SK-N-SH treated with all-trans-retinoic acid at 6 μM for 48 hours (cell line): ENCODE measurements at places on chromosomes 1 and 21.

DNA sequence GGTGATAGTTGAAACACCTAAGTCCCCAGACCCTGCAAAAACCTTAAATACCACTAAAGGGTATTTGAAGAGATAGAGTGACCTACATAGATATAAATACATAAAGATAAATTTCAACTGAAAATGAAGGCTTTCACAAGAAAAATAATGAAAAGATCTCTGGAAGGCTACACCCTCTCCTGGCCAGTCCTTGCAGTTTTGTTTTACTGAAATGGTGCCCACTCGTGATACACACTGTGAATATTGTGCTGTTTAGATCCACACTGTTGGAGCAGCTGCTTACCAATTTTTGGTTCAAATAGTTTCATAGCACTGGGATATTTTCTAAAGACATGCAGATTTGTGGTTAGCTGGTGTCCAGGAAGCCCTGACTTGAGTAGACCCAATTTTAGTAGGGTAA, 31.5 kb upstream of the RNF187 start:
- ATAC-seq, result no peak

DNA sequence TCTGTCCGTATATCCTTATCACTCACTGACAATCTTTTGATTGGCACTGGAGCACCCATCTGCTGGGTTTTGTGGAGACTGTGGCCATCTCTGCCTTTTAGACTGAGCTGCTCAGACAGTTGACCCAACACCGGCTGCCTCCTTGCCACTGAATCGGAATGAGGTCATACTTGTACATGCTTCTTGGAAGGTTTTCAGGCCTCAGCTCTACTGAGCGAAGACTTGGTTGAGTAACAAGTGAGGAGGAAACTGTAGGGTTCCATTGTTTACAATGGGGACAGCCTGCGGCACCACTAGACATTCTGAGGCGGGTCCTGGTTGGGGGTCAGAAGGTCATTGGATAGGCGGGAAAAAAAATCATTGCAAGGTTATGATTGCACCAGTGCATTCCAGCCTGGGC, 320.3 kb downstream of the KIF26B start:
- peak; percentile 44; the same call in 2 of the 3 replicates for ATAC-seq

DNA sequence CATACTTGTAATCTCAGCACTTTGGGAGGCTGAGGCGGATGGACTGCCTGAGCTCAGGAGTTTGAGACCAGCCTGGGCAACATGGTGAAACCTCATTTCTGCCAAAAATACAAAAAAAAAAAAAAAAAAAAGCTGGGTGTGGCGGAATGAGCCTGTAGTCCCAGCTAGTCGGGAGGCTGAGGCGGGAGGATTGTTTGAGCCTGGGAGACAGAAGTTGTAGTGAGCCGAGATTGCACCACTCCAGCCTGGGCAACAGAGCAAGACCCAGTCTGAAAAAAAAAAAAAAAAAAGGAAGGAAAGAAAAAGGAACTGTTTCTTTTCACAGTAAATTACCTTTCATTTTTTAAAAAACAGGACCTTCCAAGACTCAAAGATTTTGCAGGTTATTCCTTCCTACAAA, 29.5 kb downstream of the LIN9 start:
- ATAC-seq, result no peak

DNA sequence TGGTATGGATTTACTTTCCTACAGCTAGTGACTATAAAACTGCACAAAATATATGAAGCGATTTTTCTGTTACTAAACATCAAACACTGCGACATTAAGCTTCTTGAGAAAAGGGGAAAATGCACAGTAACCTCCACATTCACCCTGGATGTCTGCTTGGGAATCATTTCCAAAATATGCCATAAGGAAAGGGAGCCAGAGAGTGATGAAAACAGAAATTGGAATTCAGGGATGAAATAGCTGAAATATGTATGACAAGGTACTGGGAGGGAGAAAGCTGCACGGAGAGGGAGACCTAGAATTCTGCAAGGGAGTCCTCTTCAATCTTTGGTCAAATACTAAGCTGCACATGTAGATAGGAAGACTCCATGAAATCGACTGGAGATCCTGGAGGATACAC, 31.6 kb upstream of the RAB3GAP2 start:
- no peak for ATAC-seq

- no peak for ATAC-seq
Measured at GRCh38 chr1:86551305-86551704, 4.4 kb downstream of the CLCA4 start.

GRCh38 chr1:226674892-226675714, 64.0 kb downstream of the ITPKB start:
- ATAC-seq, result no peak

DNA sequence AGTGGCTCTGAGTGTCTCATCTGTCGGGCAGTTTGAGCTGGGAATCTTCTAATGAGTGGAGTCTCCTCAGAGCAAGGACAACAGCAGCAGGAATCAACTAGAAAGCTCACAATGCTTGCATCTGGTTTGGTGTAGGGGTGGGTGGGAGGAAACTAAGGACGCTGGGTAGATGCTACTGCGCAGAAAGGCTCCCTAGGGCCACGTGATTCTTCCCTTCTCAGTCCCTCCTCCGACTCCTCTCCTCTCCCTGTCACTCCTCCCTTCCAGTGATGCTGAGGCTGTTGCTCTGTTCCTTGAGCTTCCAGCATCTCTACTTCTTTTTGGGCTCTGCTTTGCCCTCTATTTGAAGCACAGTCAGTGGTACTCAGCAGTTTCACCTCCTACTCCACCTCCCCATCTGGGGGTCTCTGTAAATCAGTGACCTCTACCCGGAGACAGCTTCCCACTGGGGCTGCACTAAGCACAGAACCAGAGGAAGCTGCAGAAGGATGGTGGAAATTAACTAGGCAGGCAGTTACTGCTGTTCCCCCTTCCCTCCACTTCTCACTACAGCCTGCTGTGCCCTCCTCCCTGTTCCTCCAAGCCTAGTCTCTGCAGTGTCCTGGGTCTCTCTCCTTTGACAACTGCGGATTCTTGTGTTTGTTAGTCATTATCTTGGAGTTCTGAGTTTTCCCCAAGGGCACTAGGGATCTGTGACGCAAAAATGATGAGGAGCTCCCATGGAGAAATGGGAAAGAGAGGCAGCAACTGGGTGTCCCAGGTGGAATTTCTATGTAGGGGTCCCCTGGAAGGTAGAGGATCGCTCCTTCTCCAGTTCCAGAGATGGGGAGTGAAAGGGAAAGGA, 5.8 kb downstream of the LINGO4 start:
- peak; percentile 14; the same call in 1 of the 3 replicates for ATAC-seq

- ATAC-seq, result no peak
Measured at GRCh38 chr1:30953685-30954084, 45.1 kb upstream of the SDC3 start.

GRCh38 chr1:5562769-5563168, 429.5 kb downstream of the NPHP4 start:
- no peak for ATAC-seq

GRCh38 chr1:12415038-12415466, 185.2 kb downstream of the VPS13D start:
- no peak for ATAC-seq

- ATAC-seq, result no peak; the same call in 2 of the 3 replicates
Measured at GRCh38 chr1:11764115-11764514, 2.1 kb downstream of the C1orf167 start.

DNA sequence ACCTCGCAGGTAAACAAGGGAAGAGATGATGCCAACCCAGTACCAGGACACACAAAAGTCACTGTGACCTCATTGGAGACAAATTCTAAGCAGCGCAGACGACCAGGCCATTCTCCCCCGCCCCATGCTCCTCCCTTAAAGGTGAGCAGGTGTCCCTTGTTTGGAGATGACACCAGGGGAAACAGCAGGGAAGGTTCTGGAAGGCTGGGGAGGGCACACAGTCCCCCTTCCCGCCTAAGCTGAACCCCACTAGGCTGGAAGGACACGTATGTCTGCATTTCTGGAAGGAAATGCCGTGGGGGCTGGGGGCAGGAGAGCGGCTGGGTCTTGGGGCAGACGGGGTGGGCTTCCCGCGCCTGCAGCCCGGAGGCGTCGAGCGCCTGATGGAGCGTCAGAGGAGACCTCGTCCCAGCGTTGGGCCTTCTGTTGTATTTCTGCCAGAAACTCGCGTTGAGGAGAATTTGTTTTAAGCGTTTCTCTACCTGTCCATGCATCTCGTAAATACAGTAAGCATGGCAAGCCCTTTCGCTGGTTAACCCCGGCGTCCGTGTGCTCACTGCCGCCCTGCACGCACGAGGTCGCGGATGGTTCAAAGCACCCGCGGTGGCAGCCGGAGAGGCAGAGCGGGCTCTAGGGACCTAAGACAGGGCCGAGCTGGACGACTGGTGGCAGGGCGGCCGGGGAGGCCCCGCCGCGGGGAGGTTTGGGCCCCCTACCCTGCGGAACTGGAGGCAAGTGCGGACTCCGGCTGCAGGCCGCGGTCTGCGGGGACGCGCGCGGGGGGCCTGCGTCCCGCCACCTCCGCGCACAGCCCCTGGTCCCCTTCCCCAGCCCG, 1.2 kb upstream of the LHX4 start:
- ATAC-seq, result peak; percentile 10

DNA sequence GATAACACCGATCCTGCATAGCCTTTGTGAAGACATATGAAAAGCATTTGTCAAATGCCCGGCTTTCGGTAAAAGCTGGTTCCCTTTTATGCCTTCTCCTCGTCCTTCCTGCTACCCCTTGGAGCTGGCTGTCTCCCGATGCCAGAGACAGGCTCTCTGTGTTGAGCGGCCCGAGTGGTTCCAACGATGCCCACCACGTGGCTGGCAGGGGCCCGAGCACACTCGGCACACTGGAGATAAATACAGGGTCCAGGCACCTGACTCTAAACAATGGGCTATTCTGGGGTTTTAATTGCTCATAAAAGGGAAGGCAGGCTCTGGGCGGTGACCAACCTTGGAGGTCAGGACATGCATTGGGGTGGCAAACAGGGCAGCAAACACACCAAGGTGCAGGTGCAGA, 207.1 kb downstream of the HIVEP3 start:
- ATAC-seq, result no peak

DNA sequence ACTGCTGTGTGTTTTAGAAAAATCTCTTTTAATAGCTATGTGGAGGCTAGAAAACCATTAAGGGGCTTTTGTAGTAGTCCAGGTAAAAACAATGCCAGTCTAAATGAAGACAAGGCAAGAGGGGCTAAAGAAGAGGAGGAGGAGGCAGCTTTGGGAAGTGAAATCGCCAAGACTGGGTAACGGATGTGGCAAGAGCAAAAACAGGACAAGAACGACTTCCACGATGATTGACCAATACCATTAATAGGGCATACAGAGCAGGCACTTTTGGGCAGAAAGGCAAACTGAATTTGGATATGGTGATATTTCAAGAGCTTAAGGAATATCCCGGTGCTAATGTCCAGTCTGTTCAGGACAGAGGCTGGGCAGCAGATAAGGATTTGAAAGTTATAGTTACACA, 22.0 kb downstream of the COA6 start:
- no peak for ATAC-seq

GRCh38 chr1:177934461-177934860, 35.4 kb downstream of the SEC16B start:
- ATAC-seq, result no peak

DNA sequence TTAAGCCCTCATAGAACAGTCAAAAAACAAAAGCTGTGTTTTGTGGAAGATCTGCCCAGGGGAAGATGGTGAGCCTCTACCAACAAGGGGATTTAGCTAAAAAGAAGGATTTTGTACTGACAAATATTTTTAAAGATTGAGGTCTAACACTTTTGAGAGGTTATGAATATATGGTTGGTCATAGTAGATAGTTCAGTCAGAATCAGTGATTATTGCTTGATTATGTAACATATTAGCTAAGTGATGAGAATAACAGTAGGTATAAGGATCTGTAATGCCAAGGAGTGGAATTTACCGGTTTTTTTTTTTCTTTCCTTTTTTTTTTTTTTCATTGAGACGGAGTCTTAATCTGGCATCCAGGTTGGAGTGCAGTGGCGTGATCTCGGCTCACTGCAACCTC, 79.0 kb downstream of the SASS6 start:
- no peak for ATAC-seq

GRCh38 chr1:28735961-28736449, 735 bp upstream of the YTHDF2 start:
- no peak for ATAC-seq

GRCh38 chr1:162026881-162027280, 3.2 kb upstream of the OLFML2B start:
- ATAC-seq, result no peak

DNA sequence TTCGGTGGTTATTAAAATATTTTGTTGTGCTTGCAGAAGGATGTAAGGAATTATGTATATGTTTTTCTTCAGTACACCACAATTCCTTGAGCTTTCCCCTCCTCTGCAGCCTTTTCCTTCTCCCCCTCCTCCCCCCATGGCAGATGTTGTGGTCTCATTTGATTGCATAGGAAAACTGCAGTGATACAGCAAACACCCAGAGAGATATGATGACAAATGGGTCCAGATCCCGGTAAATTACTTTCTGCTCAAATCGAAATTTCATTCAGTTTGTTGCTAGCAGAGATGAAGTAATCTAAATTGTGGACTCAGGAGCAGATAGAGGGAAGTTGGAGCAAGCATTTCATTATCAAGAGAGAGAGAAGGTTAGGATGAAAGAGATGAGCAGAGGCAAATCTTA, 9.9 kb downstream of the LMO4 start:
- no peak for ATAC-seq

- ATAC-seq, result no peak
Measured at GRCh38 chr21:33817663-33818451, 97.7 kb downstream of the ATP5PO start.

DNA sequence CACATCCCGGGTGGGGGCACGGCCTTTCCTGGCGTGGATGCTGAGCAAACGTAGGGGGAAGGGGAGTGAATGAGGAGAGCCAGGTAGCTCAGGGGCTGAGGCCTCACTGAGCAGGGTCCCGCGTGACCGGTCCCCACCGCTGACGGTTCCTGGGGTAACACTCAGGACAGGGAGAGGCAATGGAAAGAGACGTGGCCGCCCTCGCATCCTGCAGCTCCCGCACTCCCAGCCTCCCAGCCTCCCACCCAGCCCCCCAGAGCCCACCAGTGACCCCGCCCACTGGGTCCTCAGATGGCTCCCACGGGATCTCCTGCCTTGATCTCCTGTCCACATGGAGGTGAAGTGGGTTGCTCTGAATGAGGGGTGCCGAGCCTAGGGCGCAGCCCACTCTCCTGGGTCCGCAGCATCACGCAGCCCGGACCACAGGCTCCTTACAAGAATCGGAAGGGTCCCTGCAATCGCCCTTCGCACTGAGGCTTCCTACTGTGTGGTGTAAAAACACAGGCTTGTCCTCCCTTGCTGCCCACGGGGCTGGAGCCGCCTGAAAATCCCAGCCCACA, 2.4 kb downstream of the TSPEAR start:
- ATAC-seq, result no peak

GRCh38 chr1:153519242-153519641, 16.5 kb downstream of the S100A6 start:
- ATAC-seq, result no peak

DNA sequence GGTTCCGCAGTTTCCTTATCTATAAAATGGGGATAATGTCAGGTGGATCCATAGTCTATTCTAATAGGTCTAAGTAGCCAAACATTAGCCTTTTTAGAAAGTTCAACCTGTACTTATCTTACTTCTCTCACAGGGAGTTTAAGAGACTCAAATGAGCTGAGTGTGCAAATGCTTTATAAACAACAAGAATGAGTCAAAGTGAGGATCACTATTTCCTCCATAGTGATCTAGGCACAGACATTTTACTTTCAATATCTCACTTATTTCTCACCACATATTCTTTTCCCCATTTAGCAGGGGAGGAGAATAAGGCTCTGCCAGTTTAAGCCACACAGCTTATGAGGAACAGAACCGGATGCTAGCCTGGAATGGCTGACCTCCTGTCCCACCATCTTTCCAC, 92.1 kb upstream of the LMO4 start:
- no peak for ATAC-seq
